NCI-H2081 treated with DMSO at 0.1 percent for 48 hours (cell line): ENCODE measurements at places on chromosomes 16 and 17.

GRCh38 chr17:9021158-9021991 lies at the start of gene NTN1:
Gene NTN1, plus strand, starts transcription at chr17:9021510. Its CDS starts 864 bp downstream, at chr17:9022374.
- no peak for DNase-seq

GRCh38 chr17:78879635-78880186 lies 23.3 kb downstream of the CEP295NL start:
- no peak for DNase-seq

DNA sequence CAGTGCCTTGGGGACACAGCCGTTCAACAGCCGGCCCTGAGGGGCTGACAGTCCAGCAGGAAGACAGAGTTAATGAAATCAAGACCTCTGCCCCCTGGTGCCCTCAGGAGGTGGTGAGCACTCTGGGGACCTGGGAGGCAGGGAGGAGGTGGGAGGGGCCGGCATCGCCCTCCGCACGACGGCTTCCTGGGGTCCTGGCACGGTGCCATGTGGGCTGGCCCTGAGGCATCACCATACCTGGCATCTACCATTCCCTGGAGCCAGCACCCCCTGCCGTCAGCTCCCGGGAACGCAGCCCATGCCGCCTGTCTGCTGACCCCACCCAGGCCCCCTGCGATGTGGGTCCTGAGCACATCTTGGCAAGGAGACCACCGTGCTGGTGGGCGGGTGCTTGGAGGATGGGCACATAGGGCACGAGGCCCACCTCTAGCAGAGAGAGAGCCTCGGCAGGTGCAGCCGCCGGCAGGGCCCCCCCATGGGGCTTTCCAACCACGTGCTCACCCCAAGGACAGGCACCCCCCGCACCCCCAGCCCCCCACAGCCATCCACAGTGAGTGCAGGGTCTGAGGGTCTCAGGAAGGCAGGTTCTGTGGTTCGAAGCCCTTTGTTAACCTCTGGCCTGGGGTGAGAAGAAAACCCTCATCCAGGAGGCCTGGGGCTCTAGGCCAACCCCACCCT lies 52.5 kb downstream of the ZFPM1 start:
- no peak for DNase-seq

DNA sequence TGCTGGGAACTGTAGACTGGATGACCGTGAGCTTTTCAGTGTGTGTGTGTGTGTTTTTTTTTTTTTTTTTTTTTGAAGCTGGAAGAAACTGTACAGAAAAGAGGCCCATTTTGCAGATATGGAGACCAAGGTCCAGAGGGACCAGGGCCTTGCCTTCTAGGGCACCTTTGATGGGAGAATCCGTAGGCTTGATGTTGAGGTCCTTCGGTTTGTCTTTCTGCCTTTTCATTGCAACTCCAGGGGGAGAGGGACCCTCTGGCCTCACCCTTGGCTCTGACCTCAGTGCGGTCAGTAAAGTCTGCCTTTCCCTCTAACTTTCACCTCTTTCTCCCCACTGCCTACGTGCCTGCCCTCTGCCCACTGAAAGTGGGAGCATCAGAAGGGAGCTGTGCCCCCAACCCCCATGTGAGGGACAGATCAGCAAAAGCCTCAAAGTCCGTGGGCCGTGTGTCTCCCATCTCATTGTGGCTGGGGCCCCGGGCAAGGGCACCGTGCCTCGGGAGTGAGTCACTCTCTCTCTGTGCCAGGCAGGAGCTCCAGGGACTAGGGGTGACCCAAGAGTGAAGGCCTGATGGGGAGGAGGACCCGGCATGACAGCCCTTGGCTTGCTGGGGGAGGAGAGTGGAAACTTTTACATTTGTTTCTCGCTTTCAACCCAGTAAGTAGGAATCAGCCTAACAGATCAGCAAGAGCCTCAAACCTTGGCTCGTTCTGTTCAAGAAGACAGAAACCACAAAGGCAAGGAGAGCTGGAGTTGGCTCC lies 123.6 kb downstream of the CMIP start:
- DNase-seq, result no peak

DNA sequence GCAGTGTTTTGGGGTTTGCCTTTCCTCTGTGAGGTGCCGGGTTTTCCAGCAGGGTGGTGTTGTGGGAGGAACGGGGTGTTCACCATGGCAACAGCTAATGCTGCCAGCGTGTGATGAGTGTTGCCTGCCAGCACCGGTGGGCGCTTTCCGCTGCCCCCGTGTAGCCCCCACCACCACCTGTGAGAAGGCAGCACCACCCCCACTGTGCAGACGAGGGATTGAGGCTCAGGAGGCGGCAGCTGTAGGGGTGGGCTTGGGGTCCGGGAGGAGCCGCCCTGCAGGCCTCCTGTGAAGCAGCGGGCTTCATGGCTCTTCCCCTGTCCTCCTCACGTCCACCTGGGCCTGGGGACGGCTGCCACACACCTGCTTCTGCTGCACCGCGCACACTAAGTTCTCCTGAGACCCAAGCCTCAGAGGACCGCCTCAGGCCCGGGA lies 5.2 kb downstream of the RAB40C start:
- DNase-seq, result no peak

GRCh38 chr16:57651344-57652333 lies 16.5 kb upstream of the ADGRG3 start:
- DNase-seq, result no peak

GRCh38 chr16:24858219-24859041 lies 12.7 kb downstream of the SLC5A11 start:
- no peak for DNase-seq

- no peak for DNase-seq
Observed at GRCh38 chr16:53666786-53667415, 36.8 kb downstream of the RPGRIP1L start.

DNA sequence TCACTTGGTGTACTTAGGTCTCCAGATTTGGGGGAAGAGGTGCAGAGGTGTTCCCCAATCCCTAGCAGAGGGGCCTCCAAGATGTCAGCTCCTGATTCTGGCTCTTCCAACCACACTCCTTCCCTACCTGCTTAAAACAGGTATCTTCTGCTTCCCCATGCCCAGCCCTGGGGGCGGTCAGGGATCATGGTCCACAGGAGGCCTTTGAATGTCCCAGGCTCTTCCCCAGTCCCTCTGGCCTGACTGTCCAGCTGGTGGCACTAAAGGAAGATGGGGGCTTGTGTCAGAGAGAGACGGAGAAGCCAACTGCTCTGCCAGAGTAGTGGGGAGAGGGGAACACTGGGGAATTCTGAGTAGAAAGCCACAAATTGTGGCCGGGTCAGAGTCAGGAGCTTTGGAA lies 3.8 kb downstream of the ARL4D start:
- DNase-seq, result no peak

- DNase-seq, result no peak
Observed at GRCh38 chr16:1413684-1414531, 596 bp downstream of the UNKL start.

GRCh38 chr16:75503801-75504200 lies 8.6 kb upstream of the CHST6 start:
- no peak for DNase-seq

- no peak for DNase-seq
Observed at GRCh38 chr17:63542942-63543821, 7.1 kb upstream of the DCAF7 start.

DNA sequence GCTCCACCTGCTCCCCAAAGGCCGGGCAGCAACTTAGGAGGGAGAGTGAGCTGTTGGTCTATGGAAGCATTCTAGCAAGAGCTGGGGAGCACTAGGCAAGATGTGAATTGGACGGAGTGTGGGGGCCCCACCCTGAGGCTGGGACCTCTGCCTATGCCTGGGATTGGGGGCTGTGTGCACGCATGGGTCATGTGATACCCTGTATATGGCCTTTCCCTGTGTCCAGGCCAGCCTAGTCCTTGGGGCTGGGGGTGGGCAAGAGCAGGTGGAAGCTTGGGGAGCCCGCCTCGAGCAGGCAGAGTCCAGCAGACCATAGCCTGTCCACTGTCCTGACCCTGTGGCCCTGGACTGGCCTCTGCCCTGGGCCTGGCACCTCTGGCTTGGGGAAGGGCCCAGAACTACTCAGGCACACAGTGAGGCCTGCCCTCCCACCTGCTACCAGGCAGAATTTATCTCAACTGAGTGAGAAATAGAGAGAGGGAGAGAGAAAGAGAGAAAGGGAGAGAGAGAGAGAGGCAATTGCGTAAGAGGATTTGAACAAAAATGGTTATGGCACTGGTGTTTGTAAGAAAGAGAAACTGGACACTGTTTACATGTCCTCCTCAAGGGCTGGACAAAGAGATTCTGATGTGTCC lies 19.1 kb downstream of the PDP2 start:
- DNase-seq, result no peak

- no peak for DNase-seq
Observed at GRCh38 chr16:84361546-84361945, 6.8 kb upstream of the ATP2C2 start.

DNA sequence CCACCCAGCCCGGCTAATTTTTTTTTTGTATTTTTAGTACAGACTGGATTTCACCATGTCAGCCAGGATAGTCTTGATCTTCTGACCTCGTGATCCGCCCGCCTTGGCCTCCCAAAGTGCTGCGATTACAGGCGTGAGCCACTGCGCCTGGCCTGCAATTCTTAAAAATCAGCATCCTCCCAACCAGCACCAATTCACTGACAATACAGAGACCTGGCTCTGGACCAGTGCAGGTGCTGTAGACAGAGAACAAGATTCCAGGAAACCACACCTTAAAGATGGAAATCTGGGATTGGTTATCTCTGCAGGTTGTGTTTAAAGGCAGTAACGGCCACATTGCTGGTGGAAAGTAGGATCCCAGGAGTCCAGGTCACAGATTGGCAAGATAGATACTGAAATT lies 33.6 kb downstream of the TBC1D3B start:
- DNase-seq, result no peak

DNA sequence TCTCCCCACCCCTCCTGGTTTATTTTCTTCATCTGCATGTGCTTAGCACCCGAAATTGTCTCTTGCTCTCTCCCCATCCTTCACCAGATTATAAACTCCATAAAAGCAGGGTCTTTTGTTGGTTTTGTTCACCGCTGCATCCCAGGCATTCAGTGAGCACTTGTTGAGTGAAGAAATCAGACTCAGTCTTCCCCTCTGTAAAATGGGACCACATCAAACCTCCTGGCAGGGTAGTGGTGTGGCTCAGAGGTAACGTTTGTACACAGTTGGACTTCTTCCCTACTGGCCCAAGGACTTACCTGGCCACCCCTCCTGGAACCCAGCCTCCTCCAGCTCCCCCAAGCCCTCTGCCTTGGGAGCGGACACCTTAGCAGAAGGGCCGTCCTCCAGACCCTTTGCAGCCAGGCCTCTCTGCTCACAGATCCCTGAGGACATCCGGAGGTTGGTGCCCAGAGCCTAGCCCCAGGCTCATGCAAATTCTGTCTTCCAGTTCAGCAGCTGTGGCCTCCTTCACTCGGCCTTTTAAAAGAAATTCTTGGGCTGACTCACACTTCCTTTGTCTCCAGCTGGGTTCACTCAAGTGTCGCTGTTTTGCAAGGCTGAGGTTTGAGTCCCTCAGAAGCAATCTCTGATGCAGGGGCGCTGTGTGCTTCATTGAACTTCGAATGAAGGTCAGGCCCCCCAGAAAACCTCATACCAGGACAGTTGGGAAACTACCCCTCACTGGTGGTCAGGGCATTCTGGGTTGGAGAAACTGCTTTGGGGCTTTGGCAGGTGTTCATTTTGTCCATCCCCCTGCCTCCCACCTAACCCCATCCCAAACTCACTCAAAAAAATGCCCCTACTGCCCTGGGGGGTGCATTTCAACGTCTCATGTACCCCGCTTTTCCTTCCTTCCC lies 16.8 kb upstream of the RMI2 start:
- no peak for DNase-seq

GRCh38 chr16:14070555-14070876 lies 603 bp upstream of the MRTFB start:
- no peak for DNase-seq

DNA sequence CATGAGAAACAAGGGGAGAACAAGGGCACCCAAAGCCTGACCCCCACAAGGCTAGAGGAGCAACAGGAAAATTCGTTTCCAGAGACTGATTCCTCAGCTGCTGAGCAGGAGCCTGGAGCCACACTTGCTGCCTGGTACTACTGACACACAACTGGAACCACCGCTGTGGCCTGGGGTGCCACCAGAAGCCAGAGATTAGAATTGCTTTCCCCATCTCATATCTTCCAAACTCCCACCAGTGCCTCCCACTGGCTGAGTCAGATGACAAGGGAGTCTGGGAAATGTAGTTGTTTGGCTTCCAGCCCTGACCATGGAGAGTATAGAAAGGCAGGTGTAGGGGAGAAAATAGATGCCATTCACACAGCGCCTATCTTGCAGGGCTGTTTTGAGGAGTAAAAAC lies 4.1 kb upstream of the TMEM11 start:
- no peak for DNase-seq

DNA sequence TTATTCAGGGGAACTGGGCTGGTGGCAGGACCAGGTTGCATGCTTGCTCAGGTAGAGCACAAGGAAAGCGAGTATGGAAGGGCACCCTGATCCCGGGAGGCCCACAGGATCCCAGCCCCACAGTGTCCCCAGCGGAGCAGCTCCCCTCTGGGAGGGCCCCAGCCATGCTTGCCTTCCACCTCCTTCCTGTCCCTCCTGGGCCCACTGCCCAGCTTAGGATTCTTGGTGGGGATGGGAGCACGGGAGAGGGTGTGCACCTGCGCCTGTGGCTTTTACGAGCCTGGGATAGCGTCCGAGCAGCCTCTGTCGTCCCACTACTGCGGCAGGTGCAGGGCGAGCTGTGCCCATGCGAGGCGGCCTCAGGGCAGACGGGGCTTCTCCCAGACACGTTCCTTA lies 114.5 kb downstream of the BANP start:
- DNase-seq, result no peak

GRCh38 chr17:82297280-82297713 lies 20.1 kb downstream of the CD7 start:
- no peak for DNase-seq

DNA sequence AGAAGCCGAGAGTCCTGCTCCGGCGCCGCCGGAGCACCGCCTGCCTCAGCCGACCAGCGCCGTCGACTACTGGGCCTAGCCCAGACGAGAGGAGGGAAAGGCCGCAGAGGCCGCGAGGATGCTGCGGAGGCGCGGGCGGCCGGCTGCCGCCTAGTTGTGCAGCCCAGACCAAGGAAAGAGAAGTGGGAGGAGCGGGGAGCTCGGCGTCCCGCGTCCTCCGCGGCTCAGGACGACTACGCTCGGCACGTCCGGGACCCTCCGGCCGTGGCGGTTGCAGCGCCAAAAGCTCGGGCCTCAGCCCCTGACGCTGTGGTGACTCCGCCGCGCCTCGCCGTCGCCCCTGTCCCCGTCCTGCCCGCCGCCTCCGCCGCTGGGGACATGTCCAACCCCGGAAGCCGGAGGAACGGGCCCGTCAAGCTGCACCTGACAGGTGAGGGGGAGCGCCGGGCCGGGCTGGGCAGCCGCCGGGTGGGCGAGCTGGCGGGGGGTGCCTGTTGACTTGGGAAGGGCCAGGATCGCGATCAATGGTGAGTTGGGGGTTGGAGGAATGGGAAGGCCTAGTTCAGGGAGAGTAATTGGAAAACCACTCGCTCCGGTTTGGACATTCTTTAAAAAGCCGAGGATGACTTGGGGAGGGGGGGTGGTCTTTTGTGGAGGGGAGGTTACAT lies 37.7 kb downstream of the RNF135 start:
- DNase-seq, result no peak

GRCh38 chr16:4404247-4404966 lies 12.0 kb downstream of the CORO7 start:
- no peak for DNase-seq

DNA sequence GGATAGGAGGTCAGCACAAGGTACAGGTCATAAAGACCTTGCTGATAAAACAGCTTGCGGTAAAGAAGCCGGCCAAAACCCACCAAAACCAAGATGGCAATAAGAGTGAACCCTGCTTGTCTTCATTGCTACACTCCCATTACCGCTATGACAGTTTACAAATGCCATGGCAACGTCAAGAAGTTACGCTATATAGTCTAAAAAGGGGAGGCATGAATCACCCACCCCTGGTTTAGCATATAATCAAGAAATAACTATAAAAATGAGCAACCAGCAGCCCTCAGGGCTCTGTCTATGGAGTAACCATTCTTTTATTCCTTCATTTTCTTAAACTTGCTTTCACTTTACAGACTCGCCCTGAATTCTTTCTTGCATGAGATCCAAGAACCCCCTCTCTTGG lies 1.0 kb upstream of the HSBP1 start:
- DNase-seq, result no peak
